ENCODE measurements at places on chromosomes 3 and 15.

DNA sequence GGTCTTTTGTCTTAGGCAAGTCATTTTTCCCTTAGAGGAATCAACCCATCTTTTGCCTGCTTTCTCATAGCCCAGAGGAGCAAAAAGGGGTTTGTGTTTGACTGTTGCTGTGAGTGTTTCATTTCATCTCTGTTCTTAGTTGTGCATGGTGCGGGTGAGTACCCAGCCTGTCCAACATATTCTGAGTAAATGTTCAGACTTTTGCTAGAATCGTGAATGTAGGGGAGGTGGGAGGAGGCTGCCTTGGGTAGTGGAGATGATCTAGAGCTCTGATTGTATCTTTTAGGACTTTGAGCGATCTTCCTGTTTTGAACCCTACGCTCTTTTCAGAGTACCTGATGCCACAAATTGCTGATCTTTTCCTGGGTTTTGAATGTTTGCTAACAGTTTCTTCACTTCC is 123.1 kb downstream of the ZNF609 start:
- no peak for DNase-seq

- no peak for DNase-seq
These were observed 15.0 kb downstream of the NEK10 start for GRCh38 chr3:27354161-27354560.

DNA sequence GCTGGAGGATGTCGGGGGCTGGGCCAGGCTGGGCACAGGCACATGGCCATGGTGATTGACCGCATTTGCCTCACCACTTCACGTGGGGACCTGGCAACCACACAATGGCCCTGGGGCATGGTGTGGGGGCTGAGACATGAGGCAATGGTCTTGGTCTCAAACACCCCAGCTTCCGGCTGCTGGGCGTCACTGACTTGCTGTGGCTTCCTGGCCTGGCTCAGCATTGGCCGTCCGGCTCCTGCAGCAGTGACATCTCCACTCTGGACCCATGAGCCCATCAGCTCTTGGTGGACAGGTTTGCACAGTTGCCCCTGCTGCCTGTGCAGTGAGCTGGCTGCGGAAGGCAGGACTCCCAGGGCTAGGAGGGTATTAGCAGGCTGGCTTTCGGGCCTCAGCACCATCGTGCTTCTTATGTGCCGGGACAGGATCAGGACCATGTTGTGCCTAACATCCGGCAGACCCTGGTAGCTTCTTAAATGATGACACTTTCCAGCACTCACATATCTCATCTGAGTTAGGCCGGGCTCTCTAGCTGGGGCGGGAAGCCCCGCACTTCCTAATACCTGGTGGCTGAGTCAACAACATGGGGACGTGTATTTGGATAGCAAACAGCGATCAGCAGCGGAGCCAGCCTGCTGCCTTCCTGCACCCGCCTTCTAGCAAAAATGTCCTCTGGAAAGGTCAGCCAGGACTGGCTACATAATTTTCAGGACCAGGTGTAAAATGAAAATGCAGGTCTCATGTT is 34.1 kb downstream of the ZNF710 start:
- no peak for DNase-seq

GRCh38 chr3:147760941-147761340 is 351.8 kb downstream of the ZIC1 start:
- no peak for DNase-seq

- peak; percentile 55 for DNase-seq
These were observed 48.8 kb downstream of the GLB1 start for GRCh38 chr3:33047842-33048834.

GRCh38 chr3:24303057-24303754 is 191.4 kb downstream of the THRB start:
- DNase-seq, result no peak

DNA sequence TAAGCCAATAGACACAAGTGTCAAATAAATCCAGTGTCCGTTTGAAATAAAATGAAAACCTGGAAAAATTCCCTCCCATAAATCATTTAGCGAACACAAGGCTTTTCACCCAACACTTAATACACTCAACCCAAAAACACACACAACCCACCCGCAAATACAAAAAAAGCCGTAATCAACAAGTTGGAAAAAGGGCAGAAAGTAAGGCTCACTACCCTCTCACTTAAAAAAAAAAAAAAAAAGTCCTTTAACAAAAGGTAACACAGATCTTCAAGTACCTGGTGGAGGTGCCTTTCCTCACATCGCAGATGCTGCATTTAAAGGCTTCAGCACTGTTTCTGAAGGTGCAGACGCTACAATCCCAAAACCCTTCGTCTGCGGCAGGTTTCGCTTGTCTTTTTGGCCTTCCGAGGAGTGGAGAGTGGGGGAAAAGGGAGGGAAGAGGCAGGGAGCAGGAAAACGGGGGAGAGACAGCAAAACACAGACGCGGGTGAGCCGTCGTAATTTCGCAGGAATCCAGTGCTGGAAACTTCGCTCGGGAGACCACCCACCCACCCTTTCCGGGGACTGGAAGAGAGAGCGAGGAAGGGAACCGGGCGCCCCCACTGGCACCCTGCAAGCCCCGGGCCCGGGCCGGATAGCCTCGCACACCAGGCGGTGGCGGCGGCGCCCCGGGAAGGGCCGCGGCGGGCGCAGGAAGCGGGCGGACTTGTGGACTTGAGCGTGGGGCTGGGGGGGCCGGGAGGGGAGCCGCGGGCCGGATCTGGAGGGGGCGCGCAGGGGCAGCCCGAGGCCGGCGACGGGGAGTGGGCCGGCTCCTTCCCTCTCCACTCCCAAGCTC is 401.8 kb downstream of the SHQ1 start:
- DNase-seq, result peak; percentile 58

GRCh38 chr3:38083871-38084333 is 44.9 kb downstream of the DLEC1 start:
- no peak for DNase-seq

DNA sequence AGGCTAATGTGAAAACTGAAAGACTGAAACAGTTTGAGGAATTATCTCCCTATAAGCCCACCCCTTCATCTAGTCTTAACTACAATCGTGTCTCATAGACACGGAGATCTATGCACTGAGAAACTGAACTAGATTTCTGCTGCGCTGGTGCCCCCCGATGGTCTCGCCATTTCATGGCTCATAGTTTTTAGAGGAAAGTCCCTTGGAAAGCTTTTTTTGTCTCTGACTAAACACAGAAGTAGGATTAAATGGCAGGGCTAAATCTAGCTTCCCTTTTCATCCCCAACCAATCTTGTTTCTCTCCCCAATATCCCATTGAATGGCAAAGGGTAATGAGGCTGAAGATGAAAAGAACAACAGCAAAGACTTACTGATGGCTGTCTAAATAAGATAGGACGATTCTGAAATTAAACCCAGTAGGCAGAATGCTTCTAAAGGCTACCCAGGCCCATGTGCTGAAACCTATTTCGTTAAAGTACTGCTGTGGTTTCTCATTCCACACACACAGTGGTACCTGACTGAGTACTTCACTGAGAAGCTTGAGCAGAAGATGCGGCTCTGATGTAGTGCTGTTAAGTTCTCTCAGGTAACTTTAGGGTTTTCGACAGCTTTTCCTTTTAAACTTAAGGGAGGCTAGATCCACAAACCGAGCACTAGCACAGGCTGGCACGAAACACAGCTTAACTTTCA is 142.7 kb downstream of the GADL1 start:
- peak; percentile 24 for DNase-seq

- no peak for DNase-seq
These were observed 199.2 kb downstream of the IL5RA start for GRCh38 chr3:2910997-2911396.

GRCh38 chr3:183954875-183955274 is 62.8 kb downstream of the ABCC5 start:
- DNase-seq, result no peak

DNA sequence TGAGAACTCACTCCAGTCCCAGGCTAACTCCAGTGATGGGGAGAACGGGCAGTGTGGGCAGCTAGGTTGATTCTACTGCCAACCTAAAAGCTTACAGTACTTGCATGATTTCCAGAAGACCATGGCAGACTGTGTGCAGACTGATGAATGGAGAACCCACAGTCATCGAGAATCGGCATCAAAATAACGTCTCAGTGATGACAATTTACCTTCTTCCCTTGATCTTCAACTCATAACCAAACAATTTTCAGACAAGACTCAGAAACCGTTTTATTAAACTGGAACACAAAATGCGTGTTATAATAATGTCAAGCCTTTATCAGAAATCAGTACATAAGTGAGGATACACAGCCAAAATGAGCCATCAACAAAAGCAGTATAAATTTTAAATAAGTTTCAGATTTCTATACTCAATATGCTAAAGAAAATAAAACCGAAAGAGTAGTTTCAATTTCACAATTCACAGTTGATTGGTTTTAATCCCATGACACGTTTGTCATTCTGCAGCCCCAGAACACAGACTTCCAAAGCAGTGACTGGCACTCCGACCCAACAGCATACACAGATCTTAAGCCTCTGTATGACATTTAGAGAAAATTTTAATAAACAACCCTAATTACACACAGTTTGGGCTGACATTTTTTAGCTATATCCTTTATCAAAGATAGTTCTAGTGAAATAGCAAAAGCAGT is 54.5 kb downstream of the ZMAT3 start:
- DNase-seq, result no peak

DNA sequence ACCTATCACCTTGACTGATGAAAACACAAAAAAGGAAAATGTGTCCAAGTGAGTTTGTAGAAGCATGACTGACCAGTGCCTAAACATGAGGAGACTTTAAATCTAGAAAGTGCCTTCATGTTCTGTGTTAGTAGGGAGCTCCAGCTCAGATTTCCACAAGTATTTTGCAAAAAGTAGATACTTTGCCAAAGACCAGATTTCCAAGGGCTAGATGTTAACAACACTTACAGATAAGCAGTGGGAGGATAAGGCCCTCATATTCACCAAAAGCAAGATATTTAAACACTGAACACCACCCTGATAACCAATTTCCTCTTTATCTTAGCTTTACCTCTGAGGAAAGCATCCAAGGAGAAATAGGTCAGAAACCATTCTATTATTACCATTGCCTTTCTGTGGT is 91.0 kb downstream of the MYO5A start:
- no peak for DNase-seq

- peak; percentile 71 for DNase-seq
These were observed 12.5 kb downstream of the DPH6 start for GRCh38 chr15:35533130-35534110.

DNA sequence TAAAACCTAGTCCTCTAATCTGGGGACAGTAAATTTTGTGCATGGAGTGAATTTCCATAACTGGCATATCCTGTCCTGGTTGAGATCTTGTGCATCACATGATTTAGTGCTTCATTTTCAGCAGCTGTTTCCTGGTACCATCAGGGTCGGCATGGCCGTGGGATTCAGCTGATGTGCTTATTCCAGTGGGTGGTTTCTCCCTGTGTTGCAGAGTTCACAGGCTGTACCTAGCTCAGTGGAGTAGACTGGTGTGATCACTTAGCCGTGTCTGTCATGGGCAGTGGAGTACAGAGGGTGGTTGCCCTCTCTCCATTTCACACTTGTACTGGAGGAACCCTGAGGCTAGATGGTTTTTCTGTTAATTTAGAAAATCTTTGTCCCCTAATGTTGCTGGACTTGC is 228.5 kb downstream of the PTPRG start:
- no peak for DNase-seq

- DNase-seq, result no peak
These were observed 208.4 kb downstream of the UBE3A start for GRCh38 chr15:25230442-25230841.

- peak; percentile 15 for DNase-seq
These were observed 185.7 kb upstream of the ZPLD1 start for GRCh38 chr3:102248981-102249705.

DNA sequence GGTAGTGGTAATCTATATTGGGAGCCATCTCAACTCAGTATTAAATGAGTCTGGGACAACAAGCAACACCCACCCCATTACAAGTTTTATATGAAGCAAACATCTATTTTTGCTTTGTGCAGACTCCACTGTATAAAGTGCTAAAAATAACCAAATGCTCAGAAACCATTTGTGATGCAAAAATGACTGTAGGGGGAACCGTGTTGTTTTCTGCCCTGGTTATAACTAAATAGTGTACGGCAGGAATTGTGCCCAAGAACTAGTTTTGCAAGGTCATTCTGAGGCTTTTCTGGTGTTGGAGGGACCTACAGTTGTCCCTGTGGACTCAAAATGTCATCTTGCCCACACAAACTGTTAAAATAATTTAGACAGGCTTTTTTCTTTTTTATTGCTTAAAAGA is 88.3 kb downstream of the ITPR1 start:
- DNase-seq, result no peak

DNA sequence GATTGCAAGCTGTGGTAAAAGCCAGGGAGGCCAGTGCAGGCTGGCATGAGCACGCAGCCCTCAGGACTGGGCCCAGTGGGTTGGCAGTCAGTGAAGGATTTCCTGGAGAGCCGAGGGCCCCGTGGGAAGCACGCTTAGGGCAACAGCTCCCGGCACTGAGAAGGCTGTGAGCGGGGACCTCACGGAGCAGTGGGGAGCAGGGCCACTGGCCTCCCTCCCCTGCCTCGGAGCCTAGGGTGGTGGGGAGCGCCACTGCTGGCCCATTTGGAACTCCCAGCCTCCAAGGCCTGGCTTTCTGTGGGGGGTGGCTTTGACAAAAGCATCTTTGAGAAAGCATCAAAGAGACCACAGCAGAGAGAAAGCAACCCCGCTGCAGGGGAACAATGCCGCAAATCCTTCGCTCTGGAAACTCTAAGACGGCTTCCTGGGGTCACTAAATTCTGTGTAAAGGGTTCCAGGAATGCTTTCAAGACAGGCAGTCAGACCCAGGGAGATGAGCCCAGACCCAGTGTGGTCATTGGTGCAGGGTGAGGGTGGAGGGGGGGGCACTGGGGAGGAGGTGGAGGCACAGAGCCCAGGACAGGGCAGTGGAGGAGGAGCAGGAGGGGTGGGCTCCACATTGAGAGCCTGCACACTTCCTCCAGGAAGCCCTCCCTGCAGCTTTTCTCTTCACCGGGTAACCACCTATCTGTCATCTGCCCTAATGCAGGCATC is 9.5 kb upstream of the APBA2 start:
- DNase-seq, result no peak

- no peak for DNase-seq
These were observed 5.1 kb downstream of the TRIM71 start for GRCh38 chr3:32822609-32823498.

DNA sequence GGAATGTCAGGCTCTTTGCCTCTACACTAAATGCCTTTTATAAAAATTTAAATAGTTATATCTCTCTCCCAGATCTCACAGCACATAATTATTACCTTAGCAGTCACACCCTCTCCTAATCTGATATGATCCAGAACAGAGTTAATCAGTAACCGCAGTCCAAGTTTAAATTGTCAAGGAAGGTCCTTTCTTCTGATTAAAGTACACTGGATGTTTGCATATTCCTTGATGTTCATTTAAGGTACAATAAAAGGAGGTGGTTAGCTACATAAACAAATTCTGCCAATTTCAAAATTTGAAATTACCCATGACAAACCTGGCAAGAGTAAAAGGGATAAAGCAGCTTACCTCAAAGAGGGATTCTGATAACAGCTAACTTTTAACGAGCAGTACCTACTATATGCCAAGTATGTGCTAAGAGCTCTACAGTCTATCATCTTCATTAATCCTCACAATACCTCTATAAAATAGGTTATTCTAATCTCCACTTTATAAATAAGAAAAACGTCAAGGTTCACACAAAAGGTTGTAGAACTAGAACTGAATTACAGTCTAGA is 4.3 kb downstream of the GOLIM4 start:
- DNase-seq, result no peak

GRCh38 chr3:189148081-189148507 is 23.7 kb upstream of the TPRG1 start:
- DNase-seq, result peak; percentile 37

- DNase-seq, result peak; percentile 25
These were observed 50.0 kb upstream of the TBC1D23 start for GRCh38 chr3:100210772-100211135.

- DNase-seq, result no peak
These were observed 3.4 kb downstream of the VILL start for GRCh38 chr3:37993820-37994638.

Measured in mammary epithelial cell (primary cell).